Activated CD4-positive, alpha-beta T cell treated with anti-CD3 and anti-CD28 coated beads, Interleukin-2, amount 10 ng/mL, durations not matched to agents 7 days and 5 days (primary cell): ENCODE measurements at places on chromosomes 3 and 15.
A peak's percentile ranks its signal among the peaks of the same experiment; 100 is the strongest.

- no peak for DNase-seq
Observed at GRCh38 chr3:115624029-115624741, 875 bp downstream of the GAP43 start.

DNA sequence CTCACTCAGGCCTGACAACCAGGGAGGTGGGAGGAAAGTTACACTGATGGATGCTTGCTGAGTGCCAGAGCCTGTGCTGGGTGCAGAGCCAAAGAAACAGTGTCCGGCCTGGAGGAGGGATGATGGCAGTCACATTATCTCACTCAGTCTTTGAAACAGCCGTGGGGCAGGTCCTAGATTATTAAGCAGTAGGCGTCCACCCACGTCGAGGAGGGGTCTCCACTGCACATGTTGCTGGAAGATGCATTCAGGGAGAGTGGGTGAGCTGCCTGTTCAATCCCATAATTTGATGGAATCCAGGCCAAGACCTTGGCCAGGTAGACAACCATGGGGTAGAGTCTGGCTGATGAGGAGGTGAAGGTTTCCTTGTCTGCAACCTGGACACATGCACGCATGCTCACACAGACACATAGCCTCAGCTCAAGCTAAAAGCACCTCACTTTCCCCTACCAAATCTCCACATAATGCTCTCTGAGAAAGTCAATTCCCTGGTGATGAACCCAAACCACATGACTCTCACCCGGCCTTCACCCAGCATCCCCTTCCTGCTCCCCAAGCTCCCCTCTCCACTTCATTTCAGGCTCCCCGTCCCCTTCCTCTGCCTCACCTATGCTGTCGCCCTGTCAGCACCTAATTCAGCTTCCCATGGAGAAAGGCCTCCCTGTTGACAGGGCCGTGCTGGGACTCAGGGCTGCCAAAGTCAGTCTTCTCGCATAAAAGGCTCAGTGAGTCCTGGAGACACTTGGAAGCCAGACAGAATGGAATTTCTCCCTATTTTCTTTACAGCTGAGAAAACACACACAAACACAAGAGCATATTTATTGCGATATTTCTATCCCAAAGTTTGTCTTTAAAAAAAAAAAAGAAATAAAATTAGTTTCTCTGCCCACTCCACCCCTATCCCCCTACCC, 29.8 kb downstream of the ACAN start:
- no peak for DNase-seq

GRCh38 chr3:25427942-25428788, at the start of gene RARB:
Gene RARB (plus strand): TSS chr3:25428263. CDS start chr3:25428732, 469 bp downstream.
- no peak for DNase-seq

- no peak for DNase-seq
Observed at GRCh38 chr15:100759106-100759505, 120.5 kb upstream of the ALDH1A3 start.

DNA sequence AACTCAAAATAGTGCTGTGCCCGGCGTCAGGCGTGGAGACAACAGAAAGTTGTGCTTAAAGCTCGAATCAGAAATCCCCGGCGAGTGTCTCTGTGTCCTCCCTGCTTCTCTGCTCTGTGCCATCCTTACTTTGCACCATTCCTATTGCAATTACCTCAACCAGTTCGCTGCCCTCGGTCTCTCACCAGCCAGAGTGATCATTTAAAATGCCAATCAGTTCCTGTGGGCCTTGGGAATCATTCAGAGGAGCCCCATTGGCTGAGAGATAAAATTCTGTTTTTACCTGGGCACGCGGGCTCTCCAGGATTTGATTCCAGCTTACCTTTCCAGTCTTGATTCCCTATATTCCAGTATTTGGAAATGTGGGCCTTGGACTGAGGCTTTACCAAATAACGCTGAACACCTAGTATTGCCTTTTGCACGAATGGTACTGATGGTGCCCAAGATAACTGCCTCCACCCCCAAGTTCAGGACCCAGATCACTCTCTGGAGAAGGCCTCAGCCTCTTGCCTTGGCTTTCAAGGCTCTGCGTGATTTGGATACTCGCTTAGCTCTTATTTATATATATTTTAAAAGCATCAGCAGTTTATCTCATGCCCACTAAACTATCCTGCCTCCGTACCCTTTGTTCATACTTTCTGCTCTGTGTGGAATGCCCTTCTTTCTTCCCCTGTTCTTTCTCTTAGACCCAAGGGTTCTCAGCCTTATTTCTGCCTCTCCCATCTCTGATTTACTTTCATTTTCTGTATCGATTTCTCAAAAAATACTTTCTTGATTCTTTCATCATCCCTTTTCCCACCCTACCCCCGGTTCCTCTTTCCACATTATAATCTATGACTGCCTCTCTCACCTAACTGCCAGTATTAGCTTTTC, 863 bp downstream of the PSMA4 start:
- DNase-seq, result peak; percentile 20

- no peak for DNase-seq
Observed at GRCh38 chr15:34837246-34838016, 42.1 kb upstream of the ACTC1 start.
